Left renal pelvis (tissue), 4 donors: ENCODE measurements at places on chromosomes 7 and 10. TPM values are rescaled to one million over a fixed set of nuclear protein-coding genes. Genes with fewer than 3 reads are reported as not detected.

Gene HEPACAM2
- polyA plus RNA-seq = 5.1 TPM

Gene CRHR2
- 0.13 TPM for polyA plus RNA-seq

Gene SCRN1
- polyA plus RNA-seq = 70.8 TPM

Gene IRF5
- 2.8 TPM for polyA plus RNA-seq

Gene OPN4
- not detected for polyA plus RNA-seq

Gene PLAC9
- 20.1 TPM for polyA plus RNA-seq

GRCh38 chr10:80202934-80203834, 2.2 kb downstream of the ANXA11 start:
- no peak for DNase-seq

- no peak for DNase-seq
These were observed 11.8 kb downstream of the AGK start for GRCh38 chr7:141562972-141563371.

DNA sequence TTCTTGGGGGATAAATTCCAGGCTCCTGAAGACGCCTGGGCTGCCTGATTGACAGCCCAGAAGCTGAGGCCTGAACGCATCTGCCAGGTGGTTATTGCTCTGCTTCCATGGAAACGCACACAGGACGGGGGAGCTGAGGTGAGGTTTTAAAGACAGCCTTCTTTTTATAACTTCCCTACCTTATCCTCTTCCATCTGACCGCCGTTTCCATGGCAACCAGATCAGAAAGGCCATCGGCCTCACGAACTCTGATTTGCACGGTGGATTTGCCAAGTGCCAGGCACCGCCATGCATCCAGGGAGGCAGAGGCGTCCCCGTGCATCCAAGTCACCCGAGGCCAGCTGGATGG, 260.9 kb downstream of the ADARB2 start:
- DNase-seq = no peak

DNA sequence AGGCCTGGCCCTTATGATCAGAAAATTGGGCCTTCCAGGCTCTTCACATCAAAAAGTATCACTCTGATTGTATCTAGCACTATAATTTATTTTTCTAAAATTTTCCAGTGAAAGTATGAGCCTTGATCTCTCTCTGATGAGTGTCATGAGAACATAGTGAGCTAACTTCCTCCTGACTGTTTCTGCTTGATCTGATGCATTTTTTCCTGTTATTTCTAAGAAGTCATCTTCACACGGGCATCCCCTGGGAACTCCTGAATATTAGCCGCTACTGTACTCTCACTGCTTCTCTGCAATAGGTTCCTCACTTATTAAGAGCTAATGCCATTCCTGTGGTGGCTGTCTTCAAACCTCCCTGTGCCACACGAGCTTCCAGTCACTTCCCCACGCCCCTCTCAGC, 63.1 kb upstream of the ZPBP start:
- DNase-seq = no peak

DNA sequence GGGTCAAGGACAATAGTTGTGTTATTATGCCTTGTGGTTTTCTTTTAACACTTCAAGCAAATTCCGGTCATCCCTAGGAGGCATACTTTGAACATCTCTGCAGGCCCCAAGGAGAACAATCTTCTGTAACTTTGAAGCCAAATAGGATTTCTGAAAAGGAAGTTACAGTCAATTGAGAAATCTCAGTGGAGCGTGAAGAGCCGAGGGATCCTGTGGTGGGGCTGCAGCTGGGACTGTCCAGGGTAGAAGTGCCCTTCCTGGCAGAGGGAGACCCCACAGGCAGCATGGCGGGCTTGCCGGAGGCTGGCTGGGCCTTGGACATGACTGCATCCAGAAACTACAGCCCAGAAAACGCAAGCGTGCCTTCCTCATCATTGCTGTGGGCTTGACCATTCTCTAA, 179.7 kb downstream of the PTPN20 start:
- DNase-seq = no peak

DNA sequence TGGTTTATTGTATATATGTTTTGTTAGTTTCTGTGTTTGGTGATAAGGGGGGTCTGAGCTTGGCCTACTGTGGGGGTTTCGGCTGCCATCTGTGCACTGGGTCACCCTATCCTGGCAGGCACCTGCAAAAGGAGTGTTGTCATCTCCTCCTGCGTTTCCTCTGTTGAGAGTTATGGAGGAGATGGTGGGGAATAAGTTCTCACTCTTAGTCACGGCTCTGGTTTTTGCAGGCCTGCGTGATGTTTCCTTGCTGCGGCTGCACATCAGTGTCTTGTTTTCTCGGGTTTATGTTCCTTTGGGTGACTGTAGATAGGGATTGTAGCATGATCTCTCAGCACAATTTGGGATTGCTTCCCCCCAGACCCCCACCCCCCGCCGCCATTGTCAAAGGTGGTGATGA, 36.8 kb downstream of the CCM2 start:
- DNase-seq = no peak

DNA sequence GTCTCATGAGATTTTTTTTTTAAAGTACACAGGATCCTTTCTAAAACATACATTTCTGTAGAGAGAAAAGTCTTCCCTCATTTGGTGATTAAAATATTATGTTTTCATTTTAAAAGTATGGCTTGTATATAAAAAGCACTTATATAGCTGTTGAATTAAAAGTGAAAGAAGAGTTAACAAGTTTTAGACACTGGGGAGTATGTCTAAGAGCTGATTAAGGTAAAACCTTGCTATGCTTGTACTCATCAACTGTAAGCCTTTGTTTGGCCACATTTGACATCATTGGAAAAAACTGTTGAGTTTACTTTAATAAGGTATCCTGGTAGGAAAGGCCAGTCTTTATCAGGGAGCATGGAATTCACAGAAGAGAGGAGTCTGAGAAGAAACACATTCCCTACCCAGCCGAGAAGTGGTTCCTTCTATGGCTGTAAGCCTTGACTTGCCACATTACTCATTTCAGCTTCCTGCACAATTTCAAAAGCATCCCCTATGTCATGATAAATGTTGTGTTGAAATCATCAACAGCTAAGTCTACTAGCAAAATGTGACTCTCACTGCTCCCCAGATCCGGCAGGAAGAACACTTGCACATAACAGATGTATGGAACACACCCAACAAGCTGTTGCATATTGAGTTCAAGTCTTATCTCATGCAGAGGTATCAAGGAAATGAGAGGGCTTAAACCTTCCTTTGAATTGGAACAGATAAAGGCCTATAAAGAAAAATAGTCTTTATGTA, 171.8 kb upstream of the CDK1 start:
- DNase-seq = no peak

- no peak for DNase-seq
These were observed 84.0 kb upstream of the BTBD16 start for GRCh38 chr10:122186816-122187810.

- DNase-seq = no peak
These were observed 110.0 kb downstream of the RELN start for GRCh38 chr7:103879411-103879810.

- DNase-seq = no peak
These were observed 232.5 kb upstream of the AOAH start for GRCh38 chr7:36956814-36957213.

- DNase-seq = no peak
These were observed 61.1 kb downstream of the GRID1 start for GRCh38 chr10:86305521-86305920.

GRCh38 chr7:17690030-17690429, 250.3 kb downstream of the SNX13 start:
- no peak for DNase-seq

- no peak for DNase-seq
These were observed 28.1 kb downstream of the DCLRE1A start for GRCh38 chr10:113825791-113826190.

GRCh38 chr10:110850099-110850498, 21.6 kb upstream of the PDCD4 start:
- no peak for DNase-seq

GRCh38 chr7:100257017-100257416, 37.3 kb downstream of the PVRIG start:
- DNase-seq = no peak

DNA sequence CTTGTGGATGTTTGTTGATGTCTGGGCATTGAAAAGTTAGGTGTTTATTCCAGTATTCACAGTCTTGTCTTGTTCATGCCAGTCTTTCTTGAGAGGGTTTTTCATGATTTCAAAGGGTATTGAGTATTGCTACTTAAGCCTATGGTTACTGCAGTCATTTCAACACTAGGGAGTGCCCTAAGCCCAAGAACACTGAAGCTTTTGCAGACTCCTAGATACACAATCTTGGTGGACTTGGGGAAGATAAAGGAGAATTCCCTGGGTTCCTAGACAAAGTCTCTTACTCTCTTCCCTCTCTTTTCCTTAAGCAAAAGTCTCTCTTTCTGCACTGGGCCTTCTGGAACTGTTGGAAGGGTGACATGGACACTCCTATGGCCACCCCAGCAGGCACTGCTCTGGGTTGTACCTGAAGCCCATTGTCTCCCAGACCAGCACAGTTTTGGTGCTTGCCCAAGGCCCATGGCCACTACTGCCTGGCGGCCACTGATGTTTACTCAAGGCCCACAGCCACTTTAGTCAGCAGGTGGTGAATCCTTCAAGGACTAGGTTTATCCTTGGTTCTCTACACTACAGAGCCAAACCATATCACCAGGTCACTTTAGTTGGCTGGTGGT, 24.9 kb downstream of the SAMD9 start:
- DNase-seq = no peak
